H7 (cell line): ENCODE measurements at places on chromosomes 7 and 10. TPM values are rescaled to one million over a fixed set of nuclear protein-coding genes. Genes with fewer than 3 reads are reported as not detected.

- peak; percentile 61 for DNase-seq
Observed at GRCh38 chr10:12819071-12819470, 182.4 kb downstream of the CCDC3 start.

- no peak for DNase-seq
Observed at GRCh38 chr7:86932038-86932512, 127.4 kb downstream of the ELAPOR2 start.

The IFIT2 gene
- 0.18 and 0.45 TPM in 2 replicates for total RNA-seq

The PNLIPRP3 gene
- not detected in 2 replicates for total RNA-seq

The PSMA2 gene
- 185 and 190 TPM in 2 replicates for total RNA-seq

DNA sequence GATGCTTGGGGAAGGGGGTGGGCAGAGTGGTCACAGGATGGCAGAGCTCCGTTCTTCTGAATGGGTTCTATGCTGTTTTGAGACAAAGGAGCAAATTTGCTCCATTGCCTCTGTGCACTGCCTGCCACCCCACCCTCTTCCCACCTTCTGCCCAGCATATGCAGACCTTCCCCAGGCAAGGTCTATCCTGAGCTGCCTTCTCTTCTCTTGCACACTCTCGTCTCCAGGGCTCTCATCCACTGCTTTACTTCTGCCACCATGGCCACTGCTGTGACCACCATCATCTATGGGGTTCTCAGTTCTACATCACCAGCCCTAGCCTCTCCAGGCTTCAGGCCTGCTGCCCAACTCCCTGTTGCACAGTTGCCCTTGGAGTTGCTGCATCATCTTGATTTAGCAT lies 230.4 kb downstream of the TMEM178B start:
- no peak for DNase-seq

- DNase-seq: no peak
Observed at GRCh38 chr7:77482015-77482414, 55.1 kb upstream of the PTPN12 start.

The PLAC9 gene
- total RNA-seq: 4.9 and 5.1 TPM in 2 replicates

GRCh38 chr7:101933688-101934121 lies 116.3 kb downstream of the CUX1 start:
- DNase-seq: no peak

The TRUB1 gene
- 22.9 and 27.2 TPM in 2 replicates for total RNA-seq

DNA sequence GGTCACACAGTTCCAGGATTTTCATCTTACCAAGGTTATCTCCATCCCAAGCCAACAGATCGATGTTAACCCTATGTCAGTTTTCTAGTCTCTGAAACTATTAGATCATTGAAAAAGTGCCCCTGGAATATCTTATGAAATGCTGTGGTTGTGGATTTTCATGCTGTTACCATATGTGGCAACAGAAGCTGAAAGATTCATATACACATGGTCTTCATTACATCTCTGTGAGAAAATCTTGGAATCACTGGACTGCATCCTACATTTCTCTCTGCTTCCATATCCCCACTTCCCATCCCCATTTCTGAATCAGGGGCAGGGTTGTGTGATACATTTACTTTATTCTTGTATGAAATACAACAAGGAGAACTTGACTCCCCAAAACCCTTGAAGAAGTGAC lies 146.1 kb downstream of the SLC16A9 start:
- no peak for DNase-seq

The RBM28 gene
- 24.2 and 29.4 TPM in 2 replicates for total RNA-seq

The ADCY1 gene
- total RNA-seq: 5.6 and 8.1 TPM in 2 replicates

DNA sequence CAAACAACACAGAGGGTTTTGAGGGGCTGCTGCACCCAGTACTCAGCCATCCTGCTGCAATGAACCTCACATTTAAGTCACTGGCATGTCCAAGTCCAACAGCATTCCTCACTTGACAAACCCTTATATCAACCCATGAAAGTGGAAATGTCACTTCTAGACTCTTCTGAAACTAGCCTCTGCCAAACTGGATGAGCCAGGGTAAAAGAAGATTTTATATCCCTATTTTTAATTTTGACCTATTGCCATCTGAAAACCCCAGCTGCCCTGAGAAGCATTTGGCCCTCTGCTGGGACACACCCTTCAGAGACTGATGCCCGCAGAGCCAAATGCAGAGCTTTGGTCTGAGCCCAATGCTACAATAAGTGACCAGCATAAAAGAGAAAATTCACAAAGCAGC lies 201.1 kb downstream of the ANK3 start:
- DNase-seq: no peak

The RBM48 gene
- total RNA-seq: 4.4 and 10.7 TPM in 2 replicates

DNA sequence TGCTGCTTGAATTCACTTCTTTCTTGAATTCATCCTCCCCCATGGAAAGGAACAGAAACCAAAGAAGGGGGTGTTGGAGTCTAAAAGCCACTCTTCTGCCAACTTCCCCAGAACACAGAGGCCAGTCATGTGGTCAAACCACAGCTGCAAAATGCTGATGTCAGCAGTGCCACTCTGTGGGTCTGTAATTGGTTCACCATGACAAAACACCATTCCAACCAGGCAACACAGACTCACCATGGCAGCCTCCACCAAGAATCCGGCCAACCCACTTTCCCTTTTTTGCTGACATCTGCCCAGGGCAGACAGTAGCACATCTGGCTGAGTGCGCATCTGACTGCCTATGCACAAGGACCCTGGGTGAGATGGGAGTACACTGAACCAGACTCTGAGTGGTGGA lies 16.8 kb downstream of the OSBPL3 start:
- no peak for DNase-seq

DNA sequence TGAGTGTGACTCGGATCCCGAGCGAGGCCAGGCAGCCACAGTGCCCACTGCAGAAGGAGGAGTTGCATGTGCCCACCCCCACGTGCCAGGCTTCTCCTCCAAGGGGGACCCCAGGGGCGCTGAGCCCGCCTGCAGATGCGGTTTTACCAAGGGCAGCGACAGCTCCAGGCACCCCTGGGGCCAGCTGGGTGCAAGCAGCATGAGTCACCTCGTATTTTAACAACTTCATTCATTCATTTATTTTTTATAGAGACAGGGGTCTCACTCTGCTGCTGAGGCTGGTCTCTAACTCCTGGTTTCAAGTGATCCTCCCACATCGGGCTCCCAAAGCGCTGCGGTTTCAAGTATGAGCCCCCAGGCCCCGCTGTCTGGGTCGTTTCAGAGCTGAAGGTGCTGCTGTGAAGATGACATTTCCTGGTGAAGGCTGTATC lies 1.3 kb upstream of the FOXL3 start:
- peak; percentile 51 for DNase-seq

GRCh38 chr7:149729983-149730801 lies 43.2 kb downstream of the ZNF467 start:
- no peak for DNase-seq

The GSDME gene
- 0.48 TPM in 2 replicates for total RNA-seq

DNA sequence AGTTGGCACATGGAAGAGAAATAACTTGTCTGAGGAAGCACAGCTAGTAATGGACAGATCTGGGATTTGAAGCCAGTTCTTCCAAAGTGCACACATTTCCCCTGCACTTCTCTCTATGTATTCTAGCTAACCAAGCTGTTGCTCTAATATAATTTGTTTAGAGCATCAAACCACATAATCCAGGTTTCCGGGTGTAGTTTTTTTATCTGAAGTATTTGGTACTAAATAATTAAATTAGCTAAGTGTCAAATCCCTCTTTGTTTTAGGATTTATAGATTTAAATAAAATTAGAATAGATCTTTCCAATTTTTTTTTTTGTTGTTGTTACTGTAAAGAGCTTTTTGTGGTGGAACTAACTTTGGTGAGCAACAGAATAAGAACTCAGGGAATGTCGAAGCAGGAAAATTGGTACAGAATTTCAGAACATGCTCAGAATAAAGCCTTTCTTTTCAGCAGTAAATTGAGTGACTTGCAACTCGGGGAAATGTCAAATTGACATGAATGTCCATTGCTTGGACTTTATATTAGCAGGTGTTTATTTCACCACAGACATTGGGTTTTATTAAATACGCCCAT lies 33.7 kb downstream of the CAMK1D start:
- no peak for DNase-seq

GRCh38 chr10:10295537-10295936 lies 722.1 kb upstream of the CELF2 start:
- DNase-seq: no peak

- no peak for DNase-seq
Observed at GRCh38 chr7:47040795-47041347, 541.0 kb downstream of the TNS3 start.

The PAPSS2 gene
- total RNA-seq: 25.3 and 25.8 TPM in 2 replicates

DNA sequence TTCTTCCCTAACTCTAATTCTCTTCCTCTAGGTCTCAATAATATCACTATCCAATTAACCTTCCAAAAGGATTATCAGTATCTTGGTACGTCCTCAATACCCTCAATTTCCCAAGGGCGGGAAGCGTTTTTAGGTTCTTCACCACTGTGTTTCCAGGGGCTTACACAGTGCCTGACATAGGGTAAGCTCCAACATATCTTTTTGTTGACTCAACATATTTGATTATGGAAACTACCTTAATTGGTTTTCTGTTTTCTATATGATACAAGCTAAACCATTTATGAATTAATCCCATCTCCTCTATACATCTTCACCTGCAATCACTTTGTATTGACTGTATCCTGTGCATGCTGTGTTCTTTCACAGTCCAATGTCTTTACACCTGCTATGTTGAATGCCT lies 987.3 kb downstream of the GRID1 start:
- no peak for DNase-seq

DNA sequence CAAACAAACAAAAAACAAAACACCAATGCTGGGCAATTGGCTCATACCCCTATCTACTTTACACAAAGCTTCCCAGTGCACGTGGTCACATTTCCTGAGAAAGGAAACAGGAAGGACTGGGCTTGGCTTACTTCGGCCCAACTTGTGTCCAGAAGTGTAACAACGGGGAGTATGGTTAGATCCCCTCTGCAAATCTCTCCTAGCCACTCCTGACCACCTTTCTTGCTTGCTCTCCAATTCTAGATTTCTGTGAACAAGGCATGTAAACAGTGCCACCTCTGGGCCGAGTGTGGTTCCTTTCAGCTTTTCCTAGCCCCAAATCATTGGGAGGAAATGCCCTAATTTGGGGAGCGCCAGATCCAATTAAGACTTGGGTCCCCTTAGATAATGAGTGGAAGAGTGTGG lies 21.0 kb upstream of the FRAT2 start:
- DNase-seq: peak; percentile 84

- DNase-seq: no peak
Observed at GRCh38 chr7:108167460-108167859, 37.3 kb upstream of the LAMB4 start.

DNA sequence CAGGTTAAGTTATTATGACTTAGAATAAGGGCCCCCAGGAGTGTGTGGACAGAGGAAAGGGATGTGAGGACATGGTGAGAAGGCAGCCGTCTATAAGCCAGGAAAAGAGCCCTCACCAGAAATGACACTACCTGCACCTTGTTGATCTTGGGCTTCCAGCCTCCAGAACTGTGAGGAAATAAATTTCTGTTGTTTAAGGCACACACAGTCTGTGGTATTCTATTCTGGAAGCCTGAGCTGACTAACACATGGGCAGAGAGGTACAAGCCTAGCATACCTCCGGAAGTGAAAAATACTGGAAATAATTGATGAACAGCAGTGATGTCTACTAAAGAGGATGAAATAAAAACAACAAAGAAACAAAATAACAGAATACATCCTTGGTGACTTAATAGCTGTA lies 46.1 kb upstream of the GRB10 start:
- DNase-seq: no peak

DNA sequence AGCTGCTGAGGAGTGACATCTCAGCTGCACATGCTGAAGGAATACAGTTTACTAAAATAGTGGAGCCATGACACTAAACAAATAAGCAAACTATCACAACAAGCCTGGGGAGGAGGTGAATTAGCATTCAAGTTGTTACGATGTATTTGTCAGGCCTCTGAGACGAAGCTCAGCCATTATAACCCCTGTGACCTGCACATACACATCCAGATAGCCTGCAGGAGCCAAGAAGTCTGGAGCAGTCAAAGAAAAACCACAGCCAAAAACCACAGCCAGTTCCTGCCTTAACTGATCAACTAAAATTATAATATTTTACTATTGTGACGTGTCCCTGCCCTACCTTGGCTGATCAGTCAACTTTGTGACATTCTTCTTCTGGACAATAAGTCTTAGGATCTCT lies 68.6 kb downstream of the NSUN6 start:
- no peak for DNase-seq

- no peak for DNase-seq
Observed at GRCh38 chr7:123198668-123199652, 809 bp downstream of the SLC13A1 start.

DNA sequence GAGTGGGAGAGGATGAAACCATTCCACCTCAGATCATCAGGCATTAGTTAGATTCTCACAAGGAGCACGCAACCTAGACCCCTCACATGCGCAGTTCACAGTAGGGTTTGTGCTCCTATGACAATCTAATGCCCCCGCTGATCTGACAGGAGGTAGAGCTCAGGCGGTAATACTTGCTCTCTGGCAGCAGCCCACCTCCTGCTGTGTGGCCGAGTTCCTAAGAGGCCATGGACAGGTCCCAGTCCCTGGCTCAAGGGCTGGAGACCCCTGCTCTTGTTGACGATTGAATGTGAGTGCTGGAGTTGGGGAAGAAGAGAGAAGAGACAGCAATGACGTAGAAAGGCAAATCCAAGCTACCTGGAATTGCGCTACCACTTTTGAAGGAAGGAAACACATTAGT lies 267.2 kb downstream of the TFEC start:
- peak; percentile 16 for DNase-seq

DNA sequence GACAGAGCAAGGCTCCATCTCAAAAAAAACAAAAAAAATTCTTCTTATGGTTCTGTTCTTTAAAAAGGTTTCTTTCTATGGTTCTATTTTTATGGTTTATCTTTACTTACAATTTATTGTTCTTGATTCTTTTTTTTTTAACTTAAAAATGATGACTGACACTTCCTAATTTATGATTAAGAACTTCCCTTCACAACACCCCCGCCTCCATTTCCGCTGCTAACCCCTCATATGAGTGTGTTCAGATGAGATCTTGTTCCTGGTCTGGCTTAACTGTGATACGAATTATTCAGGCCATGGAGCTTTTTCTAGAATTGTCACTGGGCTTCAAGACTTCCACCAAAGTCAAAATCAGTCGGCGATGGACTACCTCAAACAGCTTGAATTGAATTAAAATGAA lies 33.9 kb downstream of the PTER start:
- DNase-seq: no peak

The ZNF716 gene
- total RNA-seq: not detected in 2 replicates

The DPP6 gene
- 1.1 and 1.6 TPM in 2 replicates for total RNA-seq

DNA sequence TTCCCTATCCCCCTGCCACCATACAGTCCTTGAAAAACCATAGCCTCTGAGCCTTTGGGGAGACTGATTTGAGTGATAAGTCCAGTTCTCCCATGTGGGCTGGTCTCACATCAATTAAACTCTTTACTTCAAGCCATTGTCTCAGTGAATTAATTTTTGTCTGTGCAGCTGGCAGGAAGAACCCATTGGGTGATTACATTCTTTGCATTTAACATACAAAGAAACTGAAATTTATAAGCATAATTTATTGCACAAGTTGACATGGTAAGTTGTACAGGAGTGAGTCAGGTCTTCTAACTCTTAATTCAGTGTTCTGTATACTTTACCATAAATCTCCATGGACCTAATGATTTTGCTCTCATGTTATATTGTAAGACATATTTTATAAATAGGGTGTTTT lies 1613.0 kb upstream of the LRRTM3 start:
- no peak for DNase-seq
